Activated naive CD4-positive, alpha-beta T cell treated with anti-CD3 and anti-CD28 coated beads, Interleukin-2, amount 50 U/mL, for 72 hours (primary cell): ENCODE measurements at places on chromosomes 6 and 20. TPM values are rescaled to one million over a fixed set of nuclear protein-coding genes. Genes with fewer than 3 reads are reported as not detected.

DNA sequence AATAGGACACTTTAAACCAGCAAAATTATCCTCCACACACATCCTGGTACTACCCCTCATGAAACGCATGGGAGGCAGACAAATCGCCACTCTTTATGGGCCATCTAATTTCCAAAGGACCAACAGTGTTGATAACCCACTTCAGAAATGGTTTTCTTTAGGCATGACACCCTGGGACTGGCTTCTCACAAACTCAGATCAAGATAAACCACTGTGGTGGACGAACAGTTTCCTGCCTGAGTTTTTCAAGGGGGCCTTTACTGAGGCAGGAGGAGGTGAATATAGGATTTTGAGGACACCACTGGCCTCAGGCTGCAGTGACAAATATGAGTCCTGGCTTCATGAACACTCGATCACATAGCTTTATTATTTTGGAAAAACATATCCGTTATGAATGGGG lies 26.0 kb downstream of the TRAM2 start:
- no peak for DNase-seq

- DNase-seq, result no peak
Measured at GRCh38 chr6:130760006-130760405, 67.2 kb upstream of the SMLR1 start.

DNA sequence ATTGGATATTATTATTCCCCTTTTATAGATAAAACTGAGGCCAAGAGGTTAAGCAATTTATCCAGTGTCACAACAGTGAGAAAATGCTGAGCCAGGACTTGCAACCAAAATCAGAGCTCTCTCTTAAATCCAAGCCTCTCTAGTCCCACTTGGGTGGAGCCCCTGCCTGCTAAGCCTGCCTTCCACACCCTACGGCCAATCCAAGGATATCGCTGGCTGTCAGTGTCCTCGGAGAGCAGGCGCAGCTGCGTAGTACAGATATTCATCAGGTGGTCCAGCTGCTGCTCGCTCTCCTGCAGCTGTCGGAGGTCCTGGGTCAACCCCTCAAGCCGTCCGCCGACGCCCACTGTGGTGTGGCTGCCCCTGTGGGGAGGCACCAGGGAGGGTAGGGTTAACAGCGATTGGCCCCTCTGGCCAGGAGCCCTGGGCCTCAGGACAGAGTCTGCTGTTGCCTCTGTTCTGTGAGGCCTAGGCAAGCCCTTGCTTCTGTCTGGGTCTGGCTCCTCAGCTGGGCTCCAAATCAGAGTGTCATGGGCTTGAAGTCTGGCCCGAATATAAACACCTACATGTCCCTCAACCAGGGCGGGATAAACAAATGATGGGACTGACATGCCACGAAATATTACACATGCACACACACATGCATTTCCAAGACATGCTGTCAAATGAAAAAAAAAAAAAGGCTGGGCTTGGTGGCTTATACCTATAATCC lies 3.9 kb upstream of the NECAB3 start:
- DNase-seq, result no peak

DNA sequence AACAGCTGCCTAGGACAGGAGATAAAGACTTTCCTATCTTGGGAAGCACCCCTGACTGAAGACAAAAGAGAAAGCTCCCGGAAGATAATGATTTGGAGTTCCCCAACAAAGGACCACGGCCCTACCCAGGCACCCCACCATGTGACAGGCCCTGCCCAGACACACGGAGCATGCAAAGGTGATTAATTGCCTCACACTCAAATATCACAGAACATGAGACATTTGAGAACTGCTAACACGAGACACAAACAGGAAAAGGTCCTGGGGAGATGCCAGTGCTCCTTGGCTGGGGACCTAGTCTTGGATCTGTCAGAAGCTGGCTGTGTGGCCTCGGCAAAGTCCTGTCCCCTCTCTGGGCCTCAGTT lies 82.5 kb upstream of the PTPN1 start:
- DNase-seq, result no peak

The BANF2 gene
- total RNA-seq, result not detected

GRCh38 chr20:49699200-49699992 lies 14.3 kb downstream of the B4GALT5 start:
- no peak for DNase-seq

- peak; percentile 8 for DNase-seq
Measured at GRCh38 chr20:42483730-42484303, 705.9 kb downstream of the PTPRT start.

DNA sequence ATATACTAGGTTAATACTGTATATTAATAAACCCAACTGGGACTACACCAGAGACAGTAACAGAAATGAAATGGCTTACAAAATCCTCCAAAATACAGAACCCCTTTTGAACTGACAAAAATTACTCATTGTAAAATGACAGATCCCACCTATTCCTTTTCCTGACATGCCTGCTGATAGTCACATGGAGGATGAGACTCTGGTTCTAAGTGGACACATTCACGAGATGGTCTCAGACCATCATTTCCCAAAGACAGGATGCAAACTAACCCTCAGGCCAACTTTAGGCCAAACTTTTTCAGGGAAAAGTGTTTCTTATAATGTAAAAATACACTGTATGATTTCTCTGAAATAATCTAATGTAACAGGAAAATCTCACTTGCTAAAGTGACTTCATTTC lies 22.5 kb downstream of the TBC1D7 start:
- no peak for DNase-seq

DNA sequence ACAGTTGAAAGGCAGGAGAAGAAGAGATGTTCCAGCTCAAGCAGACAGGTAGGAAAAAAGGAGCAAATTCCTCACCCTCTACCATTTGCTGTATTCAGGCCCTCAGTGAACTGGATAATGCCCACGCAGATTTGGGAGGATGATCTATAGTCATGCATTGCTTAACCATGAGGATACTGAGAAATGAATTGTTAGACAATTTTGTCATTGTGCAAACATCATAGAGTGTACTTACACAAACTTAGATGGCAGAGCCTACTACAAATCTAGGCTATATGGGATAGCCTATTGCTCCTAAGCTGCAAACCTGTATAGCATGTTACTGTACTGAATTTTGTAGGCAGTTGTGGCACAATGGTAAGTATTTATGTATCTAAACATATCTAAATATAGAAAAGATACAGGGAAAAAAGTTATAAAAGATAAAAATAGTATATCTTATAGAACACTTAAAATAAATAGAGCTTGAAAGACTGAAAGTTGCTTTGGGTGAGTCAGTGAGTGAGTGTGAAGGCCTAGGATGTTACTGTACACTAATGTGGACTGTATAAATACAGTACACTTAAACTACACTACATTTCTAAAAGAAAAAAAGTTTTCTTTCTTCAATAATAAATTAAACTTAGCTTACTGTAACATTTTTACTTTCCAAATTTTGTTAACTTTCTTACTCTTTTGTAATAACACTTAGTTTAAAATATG lies 672.3 kb downstream of the UTRN start:
- no peak for DNase-seq

DNA sequence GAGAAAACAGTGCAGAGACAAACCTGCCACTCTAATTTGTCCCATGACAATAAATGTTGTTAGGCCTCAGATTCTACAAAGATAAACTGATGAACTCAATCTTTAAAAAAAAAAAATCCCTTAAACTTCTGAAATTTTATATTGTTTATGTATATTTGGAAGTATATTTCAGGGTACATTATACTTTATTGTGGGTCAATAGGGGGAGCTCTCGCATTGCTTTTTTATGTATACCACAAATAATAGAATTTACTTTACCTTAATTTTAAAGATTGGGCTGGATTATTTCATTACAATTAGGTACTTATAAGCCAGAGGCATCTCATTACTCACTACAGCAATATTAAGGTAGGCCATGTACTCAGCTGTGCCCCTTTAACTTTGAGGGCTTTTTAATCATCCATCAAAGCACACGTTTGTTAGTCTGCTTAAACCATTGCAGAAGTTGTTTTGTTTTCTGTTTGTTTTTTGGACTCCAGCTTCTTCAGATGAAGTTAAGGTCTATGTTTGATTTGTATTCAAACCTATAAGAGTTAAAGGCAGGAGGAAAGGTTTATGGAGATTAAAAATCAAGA lies 56.3 kb upstream of the EYA4 start:
- no peak for DNase-seq

DNA sequence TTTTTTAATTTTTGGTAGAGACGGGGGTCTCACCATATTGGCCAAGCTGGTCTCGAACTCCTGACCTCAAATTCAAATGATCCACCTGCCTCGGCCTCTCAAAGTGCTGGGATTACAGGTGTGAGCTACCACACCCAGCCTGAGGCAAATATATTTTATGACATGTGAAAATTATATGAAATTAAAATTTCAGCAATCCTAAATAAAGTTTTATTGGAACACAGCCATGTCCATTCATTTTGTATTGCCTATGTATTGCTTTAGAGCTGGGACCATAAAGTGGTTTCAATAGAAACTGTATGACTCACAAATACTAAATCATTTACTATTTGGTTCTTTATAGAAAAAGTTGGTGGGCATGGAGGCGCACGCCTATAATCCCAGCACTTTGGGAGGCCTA lies 32.0 kb upstream of the GCM1 start:
- no peak for DNase-seq
